ENCODE measurements at places on chromosomes 4 and X.

DNA sequence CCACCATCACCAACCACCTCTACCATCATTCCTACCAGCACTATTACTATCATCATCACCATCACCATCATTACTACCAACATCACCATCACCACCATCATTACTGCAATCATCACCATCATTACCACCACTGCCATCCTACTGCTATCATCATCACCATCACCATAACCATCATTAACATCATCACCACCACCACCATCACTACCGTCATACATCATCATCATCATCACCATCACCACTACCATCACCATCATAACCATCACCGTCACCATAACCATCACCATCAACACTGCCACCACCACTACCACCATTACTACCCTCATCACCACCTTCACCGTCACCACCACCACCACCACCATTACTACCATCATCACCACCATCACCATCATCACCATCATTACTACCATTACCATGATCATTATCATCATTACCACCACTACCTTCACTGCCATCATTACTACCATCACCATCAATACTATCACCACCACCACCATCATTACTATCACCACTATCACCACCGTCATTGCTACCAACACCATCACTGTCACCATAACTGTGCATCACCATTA lies 71.8 kb downstream of the PSAPL1 start:
- no peak for DNase-seq

DNA sequence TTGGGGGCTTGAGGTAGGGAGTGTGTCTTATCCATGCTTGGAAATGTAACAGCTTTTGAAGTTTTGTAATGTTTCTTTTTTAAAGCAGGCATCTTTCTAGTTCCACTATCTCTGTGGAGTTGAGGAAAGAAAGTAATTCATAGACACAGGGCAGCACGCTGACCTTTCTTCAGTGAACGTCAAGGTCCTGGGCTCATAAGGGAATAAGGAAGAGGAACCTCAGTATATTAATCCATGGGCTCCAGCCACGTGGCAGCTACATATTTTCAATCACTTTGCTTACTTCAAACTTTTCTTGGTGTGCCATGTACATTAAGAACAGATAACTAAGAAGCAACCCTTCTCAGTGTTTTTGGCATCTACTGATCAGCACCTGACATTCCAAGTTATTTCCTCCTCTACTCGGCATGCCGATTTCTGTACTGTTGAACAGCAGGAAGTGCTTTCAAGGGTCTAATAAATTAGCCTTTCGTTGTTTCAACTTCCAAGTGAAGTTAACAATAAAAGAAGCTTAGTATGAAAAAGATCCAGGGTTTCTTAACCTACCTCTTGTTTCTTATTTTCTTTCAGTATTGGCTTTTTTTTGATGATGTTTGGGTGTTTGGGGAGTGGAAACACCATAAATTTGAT lies 88.2 kb downstream of the SORBS2 start:
- no peak for DNase-seq

DNA sequence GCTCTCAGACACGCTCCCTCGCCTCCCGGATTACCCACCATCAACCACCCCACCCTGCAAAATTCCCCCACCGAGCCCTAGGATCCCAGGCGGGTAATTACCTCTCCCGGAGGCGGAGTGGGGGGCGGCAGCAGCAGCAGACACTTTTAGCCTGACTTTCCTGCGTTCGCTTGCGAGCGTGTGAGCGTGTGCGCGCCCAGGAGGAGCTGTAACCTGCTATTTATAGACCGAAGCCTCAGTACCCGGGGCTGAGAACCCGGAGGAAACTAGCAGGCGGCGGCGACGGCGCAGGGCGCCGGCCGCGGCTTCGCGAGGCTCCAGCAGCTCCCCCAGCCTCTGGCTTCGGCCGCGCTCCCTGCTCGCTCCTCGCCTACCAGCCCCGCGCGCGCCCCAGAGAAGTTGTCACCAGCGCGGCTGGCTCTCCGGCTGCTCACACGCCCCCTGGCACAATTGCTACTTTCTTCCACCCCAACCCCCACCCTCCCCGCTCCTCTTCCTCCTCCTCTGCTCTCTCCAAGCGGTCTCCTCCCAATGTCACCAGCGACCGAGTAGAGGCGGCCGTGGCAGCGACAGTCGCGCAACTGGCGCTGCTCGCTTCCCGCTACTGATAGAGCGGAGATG lies at the start of gene INPP4B:
Gene INPP4B (minus strand): TSS at position 194 of the 621 bp plus-strand sequence.
- peak; percentile 20 for DNase-seq

DNA sequence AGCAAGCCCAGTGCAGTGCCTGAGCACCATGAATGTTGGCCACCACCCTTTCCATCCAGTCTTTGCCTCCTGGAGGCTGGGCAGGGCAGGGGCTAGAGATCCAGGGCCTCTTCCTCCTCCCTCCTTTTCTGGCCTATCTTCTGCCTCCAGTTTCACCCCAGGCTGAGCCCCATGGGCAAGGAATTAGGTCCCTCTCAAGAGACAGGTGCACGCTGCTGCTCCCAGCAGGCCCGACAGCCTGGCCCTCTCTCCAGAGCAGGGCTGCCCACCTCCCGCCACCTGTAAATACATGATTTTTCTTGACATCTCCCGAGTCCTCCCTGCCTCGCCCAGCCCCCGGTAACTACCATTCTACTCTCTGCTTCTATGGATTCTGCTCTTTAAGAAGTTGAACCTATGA lies 57.2 kb upstream of the PSAPL1 start:
- no peak for DNase-seq

DNA sequence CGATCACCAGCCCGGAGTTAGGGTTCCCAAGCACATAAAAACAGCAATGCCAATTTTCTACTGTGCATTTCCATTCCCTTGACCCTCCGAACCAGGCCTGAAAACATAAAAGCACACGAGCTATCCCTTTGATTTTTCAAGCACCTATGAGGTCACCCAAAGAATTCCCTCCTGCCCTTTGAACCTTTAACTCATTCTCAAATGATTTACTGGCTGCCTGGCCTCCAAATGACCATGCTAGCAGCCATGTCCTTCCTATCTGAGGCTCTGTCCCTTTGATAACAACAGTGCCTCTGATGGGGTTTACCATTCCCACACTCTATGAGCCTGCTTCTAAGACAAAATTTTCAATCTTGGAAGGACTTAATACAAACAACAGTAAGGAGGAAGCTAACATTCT lies 15.2 kb downstream of the SHROOM4 start:
- no peak for DNase-seq

DNA sequence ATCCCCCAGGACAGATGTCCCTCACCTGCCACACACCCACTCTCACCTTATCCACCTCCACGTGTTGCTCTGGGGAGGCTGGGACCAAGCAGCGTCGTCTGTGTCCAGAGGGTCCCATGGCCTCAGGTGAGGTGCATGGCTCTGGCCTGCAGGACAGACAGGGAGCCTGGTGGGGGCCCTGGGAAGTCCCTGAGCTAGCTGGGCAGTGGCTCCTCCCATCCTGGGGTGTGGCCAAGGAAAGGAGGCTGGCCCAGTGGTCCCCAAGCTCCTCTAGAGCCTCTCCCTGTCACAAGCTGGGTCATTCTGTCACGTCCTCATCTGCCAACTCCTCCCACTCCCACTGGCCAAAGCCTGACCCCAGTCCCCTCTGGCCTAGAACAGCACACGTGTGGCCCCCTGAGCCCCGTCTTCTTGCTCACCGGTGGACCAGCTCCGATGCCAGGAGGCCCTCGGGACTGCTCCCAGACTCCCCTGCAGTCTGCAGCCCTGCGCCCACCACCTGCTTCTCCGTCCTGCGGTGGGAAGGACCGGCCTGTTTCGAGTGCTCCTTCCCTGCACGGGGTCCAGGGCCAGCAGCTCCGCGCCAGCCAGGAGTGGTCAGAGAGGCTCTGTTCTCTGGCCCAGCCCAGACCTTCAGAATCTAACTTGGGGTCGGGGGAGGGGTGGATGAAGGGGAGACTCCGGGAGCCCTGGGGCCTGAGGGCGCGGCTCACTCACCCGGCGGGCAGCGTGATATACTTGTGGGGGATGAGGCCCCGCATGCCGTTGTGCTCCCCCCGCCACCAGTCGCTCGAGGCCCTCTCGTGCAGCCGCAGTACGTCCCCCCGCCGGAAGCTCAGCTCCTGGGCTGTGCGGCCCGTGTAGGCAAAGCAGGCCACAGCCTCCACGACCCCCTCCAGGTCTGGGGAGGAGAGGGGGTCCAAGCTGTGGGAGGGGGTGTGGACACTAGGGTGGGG lies 4.8 kb downstream of the AVPR2 start:
- no peak for DNase-seq

DNA sequence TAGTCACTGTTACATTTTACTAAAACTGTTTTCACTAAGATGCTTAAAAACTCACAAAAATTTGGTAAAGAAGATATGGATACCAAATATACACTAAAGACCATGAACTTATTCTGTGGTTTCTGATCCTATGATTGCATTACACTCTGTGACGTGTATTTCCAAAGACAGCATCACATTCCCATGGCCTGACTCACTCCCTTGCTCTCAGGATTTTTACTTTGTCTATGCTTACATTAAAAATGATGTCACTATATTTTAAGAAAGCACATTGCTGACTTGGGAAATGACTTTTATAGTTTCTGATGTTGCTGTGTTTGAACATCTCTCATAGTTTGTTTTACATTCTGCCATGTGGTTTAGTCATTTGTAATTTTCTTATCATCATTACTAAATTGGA lies 327.9 kb upstream of the MAGEB18 start:
- DNase-seq = no peak
